ENCODE measurements at places on chromosomes 12 and 14.

DNA sequence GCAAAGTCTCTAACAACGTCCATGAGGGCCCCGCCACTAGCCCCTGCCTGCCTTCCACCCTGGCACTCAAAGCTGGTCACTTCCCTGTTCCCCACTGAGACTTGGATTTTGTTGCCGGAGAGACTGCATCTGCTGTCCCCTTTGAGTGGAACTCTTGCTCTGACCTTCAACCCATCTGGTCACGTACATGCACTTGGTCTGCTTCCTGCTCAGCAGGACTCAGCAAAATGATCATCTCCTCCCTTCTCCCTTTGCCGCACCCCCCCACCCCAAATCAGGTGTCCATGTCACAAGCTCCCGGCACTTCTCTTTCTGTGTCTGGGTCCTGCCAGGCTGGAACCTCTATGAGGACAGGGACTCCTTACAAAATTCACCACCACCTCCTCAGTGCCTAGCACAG, 180.9 kb downstream of the CHST11 start:
- DNase-seq: no peak

- no peak for DNase-seq
Measured at GRCh38 chr14:28381656-28382055, 384.9 kb upstream of the FOXG1 start.

DNA sequence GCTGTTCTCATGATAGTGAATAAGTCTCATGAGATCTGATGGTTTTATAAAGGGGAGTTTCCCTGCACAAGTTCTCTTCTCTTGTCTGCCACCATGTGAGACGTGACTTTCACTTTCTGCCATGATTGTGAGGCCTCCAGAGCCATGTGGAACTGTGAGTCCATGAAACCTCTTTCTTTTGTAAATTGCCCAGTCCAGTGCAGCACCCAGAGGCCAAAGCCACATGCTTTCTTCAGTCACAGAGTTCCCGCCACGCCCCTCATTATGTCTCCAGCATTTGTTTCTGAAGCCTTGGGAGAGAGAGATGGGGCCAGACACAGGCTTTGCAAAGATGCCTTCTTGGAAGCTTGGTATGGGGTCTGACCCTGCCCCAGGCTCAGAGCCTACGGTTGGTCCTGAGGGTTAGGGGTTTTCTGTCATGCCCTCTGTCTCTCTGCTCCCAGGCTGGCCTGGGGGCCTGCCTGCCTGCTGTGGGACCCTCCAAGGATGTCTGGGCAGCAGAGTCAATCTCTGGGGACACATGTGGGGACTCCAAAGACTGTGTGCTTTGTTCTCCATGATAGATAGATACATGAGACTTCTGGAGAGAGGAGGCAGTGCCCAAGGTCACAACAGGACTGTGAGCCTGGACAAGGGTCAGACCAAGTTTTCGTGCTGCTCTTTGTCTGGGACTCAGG, 114.1 kb upstream of the PRMT8 start:
- DNase-seq: no peak

DNA sequence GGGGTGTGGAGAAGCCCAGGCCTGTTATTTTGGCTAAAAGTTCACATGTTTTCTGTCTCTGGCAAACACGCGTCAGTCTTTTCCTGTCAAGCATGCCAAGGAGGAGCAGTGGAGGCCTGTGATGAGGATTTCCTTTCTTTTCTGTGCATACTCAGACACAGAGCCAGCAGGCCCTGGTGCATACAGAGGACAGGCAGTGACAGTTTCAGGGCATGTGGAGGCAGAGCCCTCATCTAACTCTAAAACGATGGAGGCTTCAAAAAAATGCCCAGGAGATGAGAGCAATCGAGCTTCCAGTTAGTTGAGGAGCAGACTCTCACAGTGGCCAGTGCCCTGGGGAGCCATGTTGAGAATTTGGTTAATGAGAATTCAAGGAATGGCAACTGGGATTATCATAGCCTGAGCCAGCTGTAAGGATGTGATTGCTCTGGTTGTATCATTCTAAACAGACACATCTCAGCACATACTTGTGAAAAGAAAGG, 66.5 kb downstream of the TRAFD1 start:
- no peak for DNase-seq

- no peak for DNase-seq
Measured at GRCh38 chr14:42407153-42407552, 800.5 kb downstream of the LRFN5 start.

DNA sequence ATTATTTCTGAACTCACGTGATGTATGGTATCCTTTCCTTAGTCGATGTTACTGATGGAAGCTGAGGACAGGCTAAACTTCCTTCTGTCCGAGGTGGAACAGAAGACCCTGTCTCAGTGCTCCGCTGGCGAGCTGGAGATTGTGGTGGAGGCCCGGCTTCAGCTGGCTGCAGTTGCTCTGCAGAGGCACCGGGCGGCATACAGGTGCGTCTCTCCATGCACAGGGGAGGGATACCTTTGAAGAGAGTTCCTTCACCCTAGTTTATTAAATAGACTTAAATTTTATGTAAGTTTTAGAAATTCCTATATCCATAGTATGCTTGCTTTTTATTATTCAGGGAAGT, 186.7 kb upstream of the NEDD1 start:
- no peak for DNase-seq

DNA sequence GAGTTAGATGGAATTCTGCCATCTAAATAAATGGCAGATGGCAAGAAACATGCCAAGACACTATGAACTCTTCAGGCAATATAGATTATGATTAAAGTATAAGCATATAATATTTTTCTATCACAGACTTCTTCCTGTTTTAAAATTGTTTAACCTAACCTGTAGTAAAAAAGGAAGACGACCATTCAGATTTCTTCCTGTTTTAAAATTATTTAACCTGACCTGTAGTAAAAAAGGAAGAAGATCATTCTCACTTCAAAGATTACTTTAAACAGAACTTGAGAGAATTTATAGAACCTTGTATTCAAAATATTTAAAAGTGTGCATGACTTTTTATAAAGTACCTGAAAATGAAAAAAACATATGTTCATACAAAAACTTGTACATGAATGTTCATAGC, 63.5 kb downstream of the RPS6KA5 start:
- DNase-seq: no peak

DNA sequence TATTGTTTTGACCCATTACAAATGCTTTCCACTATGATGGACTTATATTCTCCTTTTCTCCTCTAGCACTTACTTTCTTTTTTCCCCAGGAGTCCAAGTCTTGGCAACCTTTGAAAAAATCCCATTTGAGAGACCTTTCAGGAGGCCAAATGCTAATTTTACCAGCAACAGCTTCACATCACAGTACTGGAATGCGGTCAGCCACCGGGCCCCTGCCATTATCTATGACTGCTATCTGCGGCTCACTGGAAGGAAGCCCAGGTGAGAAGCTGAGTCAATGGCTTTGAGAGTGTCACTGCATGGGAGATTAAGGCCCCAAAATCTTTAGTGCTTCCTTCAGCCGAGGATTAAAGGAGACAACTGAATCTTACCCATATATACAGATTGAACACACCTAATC, 64.2 kb downstream of the ERGIC2 start:
- DNase-seq: no peak

- DNase-seq: no peak
Measured at GRCh38 chr12:3157581-3158323, 80.6 kb downstream of the TSPAN9 start.
